Anterior cingulate cortex (tissue), 58 donors: ENCODE measurements at places on chromosomes 4 and X.

GRCh38 chr4:146510942-146511341, 10.8 kb downstream of the SLC10A7 start:
- DNase-seq: no peak

GRCh38 chr4:92825791-92826190, 522.0 kb downstream of the GRID2 start:
- DNase-seq: no peak

GRCh38 chr4:56671860-56672259, 9.2 kb downstream of the HOPX start:
- DNase-seq: no peak

GRCh38 chr4:55409468-55410171, 13.9 kb downstream of the TMEM165 start:
- DNase-seq: no peak

DNA sequence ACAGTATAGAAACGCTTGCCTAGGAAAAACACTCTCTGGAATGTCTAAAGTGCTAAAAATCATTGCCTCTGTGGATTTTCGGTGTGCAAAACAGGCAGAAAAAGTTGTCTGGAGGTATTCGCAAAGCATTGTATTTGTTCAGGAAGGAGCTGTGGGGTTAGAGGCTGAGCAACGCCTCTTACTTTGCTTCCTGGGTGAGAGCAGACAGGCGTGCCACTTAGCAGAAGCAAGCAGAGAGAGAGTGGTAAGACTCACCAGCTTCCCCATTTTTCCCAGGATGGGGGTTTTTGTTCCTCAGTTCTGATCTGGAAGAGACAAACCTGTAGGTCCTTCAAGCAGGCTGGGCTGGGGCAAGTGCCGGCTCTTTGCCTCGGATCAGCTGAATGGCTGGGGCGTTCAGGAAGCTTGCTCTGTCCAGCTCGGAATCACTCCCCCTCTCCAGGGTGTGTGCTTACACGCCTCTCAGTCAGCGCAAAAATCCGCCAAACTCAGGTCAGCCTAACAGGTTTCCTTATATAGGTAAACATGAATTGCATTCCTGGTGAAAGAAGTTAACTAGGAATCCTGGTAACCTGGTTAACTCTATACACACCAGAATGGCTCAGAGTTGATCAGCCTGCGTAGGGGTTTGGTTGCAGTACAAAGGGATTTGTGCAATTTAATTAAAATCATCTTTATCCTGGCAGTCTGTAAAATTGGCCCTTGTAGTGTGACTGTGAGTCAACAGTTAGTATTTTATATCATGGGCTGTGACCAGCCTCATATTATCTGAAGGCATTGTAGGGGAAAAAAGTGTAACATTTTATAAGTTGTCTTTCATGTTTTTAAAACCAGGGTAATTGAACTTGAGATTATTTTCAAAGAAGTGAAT, 213.1 kb upstream of the MID1 start:
- DNase-seq: no peak

GRCh38 chr4:171142045-171142444, 671.2 kb upstream of the GALNTL6 start:
- no peak for DNase-seq

- no peak for DNase-seq
Measured at GRCh38 chr4:147487616-147488015, 6.7 kb downstream of the EDNRA start.

- no peak for DNase-seq
Measured at GRCh38 chrX:18574591-18574990, 97.3 kb downstream of the RS1 start.

DNA sequence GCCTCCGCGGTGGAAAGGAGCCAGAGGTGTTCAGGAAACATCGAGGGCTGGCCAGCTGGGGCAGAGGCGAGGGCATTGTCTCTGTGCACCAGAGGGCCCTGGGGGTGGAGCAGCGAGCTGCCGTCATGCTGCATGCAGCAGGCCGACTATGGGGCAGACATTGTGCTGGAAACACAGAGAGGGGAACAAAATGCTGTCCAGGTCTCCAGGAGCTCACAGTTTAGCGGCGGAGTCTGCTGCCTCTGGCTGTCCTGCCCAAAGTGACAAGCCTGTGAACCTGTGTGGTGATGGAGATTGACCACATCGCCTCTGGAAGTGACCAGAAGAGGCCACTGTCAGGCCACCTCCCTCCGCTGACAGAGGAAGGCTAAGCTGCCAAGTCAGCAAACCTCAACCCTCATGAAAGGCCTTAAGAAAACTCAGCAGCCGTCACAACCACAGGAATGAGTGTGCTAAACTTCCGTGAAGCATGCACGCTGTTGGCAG, 20.1 kb upstream of the SASH3 start:
- DNase-seq: peak; percentile 0

- no peak for DNase-seq
Measured at GRCh38 chrX:40031911-40032310, 65.8 kb downstream of the BCOR start.

DNA sequence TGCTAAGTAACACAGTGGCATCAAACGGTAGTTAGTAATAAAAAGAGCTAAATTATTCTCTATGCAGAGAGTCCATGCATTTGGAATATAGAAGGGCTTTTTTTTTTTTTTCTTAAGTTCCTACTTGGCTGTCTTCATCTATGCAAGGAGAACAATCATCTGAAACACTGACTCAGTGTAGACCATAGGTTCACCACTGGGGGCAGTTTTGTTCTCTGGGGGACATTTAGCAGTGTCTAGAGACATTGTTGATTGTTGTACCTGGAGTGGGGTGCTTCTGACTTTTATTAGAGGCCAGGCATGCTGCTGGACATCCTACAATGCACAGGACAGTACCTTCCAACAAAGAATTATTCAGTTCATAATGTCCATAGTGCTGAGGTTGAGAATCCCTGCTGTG, 41.2 kb downstream of the TMA16 start:
- no peak for DNase-seq

- DNase-seq: no peak
Measured at GRCh38 chr4:107442538-107443111, 277.4 kb downstream of the PAPSS1 start.

- no peak for DNase-seq
Measured at GRCh38 chrX:40564447-40564846, 16.3 kb upstream of the ATP6AP2 start.

- no peak for DNase-seq
Measured at GRCh38 chrX:3711331-3711917, 2.0 kb downstream of the PRKX start.

- DNase-seq: no peak
Measured at GRCh38 chr4:25927361-25928195, 13.6 kb downstream of the SMIM20 start.

- peak; percentile 6 for DNase-seq
Measured at GRCh38 chr4:62324215-62324614, 1124.1 kb downstream of the ADGRL3 start.

GRCh38 chr4:185145572-185145971, 2.5 kb downstream of the SLC25A4 start:
- DNase-seq: no peak

DNA sequence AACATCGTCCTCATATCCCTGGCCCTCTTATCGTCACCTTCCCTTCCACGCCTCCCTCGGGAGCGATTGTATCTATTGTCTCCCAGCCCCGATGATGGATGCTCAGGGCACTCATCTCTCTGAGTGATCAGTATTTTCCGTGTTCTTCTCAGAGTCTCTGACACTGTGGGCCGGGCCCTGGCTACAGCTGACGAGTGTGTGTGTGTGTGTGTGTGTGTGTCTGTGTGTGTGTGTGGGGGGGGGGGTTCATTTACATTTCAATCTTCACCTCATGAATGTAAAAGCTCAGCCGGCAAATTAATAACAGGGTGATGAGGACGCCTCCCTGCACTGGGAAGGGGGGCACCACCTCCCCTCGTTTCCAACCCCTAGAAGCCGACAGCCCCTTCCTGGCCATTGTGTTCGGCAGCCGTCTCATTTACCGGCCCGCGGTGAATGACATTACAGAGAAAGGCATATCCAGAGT, 159.5 kb downstream of the SHOX start:
- no peak for DNase-seq

DNA sequence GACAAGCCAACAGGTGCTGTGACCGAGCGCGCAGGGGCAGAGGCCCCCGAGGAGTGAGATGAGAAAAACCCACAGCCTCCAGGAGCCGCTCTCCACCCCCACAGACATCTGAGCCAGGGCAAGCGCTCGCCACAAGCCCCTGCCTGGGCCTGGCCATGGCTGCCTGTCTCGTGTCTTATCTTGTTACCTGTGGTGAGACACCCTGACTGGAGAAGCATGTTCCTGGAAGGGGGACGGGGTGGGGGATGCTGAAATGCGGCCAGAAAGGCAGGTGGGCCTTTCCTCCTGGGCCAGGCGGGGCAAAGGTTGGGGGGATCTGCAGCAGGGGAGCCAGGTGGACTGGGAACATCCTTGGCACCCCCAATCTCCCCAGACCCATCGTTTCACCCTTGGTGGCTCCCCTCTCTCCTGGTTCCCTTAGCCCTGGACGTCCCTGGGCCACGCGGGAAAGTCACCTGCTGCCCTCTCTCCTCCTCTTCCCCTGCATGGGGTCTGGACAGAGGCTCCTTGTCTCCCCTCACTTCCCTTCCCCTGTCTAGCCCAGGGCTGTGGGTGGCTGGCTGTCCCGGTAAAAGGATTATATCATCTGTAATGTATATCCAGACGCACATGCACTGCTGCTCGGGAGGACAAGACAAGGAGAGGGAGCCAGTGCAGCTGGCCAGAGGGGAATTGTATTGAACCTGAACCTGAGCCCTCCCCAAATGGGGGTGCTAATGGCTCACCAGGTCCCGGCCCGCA, 8.4 kb upstream of the DUSP9 start:
- no peak for DNase-seq

- no peak for DNase-seq
Measured at GRCh38 chr4:98232202-98232601, 29.0 kb upstream of the RAP1GDS1 start.

DNA sequence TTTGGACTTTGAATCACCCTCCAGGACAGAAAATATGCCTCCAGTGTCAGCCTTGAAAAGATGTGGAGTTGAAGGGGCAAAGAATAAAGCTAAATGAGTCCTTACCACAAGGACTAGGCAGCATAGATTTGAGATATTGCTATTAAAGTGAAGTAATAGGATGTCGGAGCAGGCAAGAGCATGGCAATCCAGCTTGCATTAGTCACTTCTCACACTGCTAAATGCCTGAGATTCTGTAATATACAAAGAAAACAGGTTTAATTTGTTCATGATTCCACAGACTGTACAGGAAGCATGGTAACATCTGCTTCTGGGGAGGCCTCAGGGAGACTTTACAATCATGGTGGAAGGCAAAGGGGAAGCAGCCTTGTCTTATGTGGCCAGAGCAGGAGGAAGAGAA, 109.8 kb upstream of the PCDH7 start:
- DNase-seq: no peak

DNA sequence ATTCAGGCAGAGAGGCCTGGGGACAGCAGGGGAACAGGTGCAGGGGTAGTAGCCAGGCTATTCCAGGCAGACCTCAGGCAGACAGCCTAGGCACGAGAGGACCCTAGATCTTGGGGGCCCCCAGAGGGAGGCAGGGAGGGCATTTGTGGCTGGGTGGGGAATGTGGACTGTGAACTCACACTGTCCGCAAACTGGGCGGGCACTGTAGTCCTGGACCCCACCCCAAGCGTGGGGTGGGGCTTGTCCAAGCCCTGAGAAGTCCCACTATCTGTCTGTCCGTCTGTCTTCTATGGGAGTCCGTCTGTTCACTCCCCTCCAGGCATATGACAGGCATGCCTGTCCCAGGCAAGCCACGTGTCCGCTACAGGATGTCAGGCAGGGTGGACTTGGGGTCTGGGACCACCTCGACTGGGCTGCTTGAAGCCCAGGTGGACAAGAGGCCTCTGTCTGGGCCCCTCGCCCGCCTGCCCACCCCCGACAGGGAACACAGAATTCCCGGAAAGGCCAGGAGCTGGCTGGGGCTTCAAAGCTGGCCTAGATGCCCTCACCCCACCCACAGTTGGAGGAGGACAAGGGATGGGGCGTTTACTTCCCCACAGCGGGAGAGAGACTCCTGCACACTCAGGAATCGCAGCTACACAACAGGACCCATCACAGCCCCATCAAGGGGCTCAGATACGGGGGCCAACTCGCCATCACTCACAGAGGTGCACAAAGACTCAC, at the start of gene SLC38A5:
SLC38A5 (minus strand) TSS at position 151 of the 723 bp plus-strand sequence. CDS start 2,336 bp downstream, outside the sequence.
- no peak for DNase-seq

DNA sequence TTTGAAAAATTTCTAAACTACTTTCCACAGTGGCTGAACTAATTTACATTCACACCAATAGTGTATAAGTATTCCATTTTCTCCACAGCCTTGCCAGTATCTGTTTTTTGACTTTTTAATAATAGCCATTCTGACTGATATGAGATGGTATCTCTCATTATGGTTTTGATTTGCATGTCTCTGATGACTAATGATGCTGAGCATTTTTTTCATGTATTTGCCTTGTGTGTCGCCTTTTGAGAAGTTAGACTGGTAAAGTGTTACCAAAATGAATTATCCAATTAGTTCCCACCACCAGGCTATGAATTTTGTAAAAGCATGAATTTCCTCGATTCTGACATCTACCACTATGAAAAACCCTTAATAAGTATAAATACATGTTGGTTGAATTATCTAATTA, 242.2 kb upstream of the GK2 start:
- DNase-seq: no peak

DNA sequence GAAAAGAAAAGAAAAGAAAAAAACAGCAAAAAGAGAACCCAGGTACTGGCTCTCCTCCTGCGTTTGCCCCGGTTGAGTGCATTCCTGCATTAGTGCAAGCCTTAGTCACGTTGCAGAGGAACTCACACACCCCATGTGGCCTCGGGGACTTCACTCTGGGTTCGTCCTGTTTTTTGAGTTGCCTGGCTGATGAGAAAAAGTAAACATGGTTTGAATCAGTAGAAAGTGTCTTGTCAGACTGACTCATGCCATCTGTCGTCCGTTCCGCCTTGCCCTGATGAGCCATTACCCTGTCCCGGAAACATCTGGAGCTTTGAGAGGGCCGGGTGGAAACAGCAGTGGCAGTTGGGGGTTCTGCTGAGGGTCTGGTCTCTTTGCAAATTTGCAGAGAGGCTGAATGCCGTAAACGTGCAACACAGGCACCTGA, 16.3 kb downstream of the CD99 start:
- no peak for DNase-seq

DNA sequence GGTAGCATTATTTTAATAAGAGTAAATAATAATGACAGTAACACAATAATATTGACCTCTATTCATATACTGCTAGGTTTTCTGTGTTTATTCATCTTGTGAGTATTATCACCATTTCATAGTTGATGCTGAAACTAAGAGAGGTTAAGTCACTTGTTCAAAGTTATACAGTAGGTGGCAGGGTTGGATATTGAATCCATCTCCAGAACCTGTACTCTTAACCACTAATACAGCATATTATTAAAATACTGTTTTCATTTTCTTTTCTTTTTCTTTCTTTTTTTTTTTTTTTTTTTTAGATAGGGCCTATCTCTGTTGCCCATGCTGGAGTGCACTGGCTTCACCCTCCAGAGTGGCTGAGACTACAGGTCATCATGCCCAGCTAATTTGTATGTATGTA, 7.1 kb upstream of the ELF2 start:
- no peak for DNase-seq
